ENCODE measurements at places on chromosomes 5 and 9.
A peak's percentile ranks its signal among the peaks of the same experiment; 100 is the strongest.

- peak; percentile 49 for DNase-seq
These were observed 336.7 kb downstream of the CCDC171 start for GRCh38 chr9:15889555-15889954.

- DNase-seq, result no peak
These were observed 114.2 kb upstream of the ADAMTS16 start for GRCh38 chr5:5025774-5026408.

- DNase-seq, result no peak
These were observed 24.7 kb downstream of the KLF9 start for GRCh38 chr9:70389621-70390266.

DNA sequence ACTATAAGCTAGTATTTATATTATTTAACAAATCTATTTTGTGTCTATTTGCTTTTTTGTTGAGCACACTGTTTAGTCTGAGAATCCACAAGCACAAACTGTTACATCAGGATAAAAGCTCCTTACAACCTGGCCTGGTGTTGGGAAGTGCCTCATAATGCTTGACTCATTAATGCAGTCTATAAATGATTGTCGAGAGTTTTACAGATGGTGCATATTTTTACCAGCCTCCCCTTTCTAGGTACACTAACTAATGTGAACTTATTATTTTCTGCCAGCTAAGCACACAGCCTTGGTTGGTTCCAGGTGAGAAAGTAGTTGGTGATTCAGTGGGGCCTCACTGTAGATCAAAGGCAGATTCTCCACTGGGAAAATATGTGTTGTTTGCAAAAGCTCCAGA lies 151.0 kb upstream of the ADAMTS16 start:
- DNase-seq, result no peak

DNA sequence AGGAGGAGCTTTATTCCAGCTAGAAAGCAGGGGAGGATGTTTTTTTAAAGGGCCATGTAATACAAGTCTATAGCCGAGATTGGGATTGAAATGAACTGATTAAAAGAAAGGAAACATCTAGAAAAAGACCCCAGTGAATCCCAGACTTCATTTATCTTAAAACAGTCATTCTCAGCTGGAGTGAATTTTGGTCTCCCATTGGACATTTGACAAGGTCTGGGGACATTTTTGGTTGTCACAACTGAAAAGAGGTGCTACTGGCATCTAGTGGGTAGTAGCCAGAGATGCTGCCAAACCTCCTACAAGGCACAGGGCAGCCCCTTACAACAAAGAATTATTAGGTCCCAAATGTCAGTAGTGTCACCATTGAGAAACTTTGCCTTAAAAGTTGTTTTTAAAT lies 16.3 kb upstream of the SPINK4 start:
- DNase-seq, result no peak

DNA sequence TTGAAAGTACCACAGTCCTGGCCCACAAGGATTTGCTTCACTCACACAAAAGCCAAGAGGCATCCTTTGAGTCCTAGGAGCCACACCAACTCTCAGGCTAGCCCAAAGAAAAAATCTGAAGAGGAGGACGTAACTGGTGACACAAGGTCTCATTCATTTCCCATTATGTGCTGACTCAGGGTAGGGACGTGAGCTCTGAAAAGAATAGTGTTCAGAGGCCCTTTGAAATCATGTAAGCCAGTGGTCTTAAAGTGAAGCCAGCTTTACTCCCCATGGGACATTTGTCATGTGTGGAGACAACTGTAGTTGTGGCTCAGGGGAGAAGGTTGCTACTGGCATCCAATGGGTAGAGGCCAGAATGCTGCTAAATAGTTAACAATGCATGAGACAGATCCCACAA lies 332.4 kb downstream of the KCTD16 start:
- no peak for DNase-seq

DNA sequence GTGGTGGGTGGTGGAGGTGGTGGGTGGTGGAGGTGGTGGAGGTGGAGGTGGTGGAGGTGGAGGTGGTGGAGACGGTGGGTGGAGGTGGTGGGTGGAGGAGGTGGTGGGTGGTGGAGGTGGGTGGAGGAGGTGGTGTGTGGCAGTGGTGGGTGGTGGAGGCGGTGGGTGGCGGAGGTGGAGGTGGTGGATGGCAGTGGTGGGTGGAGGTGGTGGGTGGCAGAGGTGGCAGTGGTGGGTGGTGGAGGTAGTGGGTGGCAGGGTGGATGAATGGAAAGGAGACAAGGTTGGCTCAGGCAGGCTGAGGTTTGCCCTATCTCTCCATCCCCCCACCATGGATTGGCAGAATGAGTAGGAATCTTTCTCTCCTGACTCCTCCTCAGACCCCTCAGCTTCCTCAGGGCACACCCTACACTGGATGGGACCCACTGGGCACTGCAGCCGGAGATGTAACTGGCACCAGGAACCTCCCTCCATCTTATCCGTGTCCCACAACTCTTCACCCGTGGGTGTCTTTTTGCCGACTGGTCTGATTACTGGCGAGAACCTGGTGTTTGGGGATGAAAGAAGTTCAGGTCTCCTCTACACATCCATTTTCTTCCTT lies 166.3 kb downstream of the C9orf50 start:
- DNase-seq, result no peak

DNA sequence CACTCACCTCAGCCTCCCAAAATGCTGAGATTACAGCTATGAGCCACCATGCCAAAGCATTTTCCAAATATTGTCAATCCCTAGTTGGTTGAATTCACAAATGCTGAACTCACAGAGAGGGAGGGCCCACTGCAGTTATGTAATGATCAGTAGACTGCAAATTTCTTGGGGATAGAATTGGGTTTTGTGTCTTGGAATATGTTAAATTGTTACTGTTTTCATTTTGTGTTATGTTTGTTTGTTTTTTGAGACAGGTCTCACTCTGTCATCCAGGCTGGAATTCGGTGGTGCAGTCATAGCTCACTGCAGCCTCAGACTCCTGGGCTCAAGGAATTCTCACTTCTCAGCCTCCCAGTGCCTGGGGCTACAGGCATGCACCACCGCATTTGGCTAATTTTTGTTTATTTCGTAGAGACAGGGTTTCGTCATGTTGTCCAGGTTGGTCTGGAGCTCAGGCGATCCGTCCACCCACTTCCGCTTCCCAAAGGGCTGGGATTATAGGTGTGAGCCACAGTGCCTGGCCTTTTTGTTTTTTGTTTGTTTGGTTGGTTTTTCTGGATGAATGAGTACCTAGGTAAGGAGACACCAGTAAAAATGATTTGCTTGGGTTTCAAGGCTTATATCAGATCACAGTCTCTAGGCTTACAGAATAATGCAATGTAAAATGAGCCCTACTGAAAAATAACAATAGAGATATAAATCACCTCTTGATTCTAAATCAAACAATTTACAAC lies 31.5 kb upstream of the LMNB1 start:
- DNase-seq, result no peak

- DNase-seq, result no peak
These were observed 2.5 kb downstream of the STOM start for GRCh38 chr9:121367306-121368137.

- DNase-seq, result no peak
These were observed 93.1 kb downstream of the NXNL2 start for GRCh38 chr9:88628114-88628513.

DNA sequence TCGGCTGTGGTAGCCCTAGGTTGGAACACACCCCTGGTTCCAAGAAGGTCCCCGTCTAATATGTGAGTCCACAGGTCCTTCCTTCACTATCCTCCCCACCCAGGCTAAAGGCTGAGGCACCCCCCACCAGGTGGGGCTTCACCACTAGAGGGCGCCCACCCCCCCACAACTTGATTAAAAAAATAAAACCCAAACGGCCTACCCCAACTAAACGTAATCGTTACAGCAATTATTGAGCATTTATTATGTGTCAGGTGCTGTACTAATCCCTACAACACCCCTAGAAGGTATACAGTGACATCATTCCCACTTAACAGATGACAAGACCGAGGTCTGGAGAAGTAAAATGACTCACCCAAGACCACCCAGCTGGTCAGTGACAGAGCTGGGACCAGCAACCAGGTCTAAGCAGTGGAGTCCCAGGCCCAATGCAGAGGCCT lies 65.0 kb downstream of the FGF18 start:
- no peak for DNase-seq

DNA sequence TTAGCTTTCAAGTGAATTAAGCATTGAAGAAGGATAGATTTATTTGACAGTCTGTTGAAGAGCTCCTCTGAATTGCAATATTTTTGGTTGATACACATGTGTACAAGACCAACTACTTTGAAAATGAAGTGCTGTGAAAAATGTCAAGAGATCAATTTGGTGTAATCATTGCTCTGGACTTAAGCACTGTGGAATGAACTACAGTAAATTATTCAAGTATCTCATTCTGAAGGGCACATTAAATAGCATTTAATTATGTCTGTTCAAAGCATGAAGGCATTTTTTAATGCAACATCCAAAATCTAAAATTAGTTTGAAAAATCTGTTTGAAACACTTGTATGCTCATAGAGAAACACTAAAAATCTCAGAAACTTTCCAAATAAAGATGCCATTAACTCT lies 107.5 kb downstream of the CDH18 start:
- DNase-seq, result no peak

GRCh38 chr9:27672718-27673117 lies 99.4 kb upstream of the C9orf72 start:
- no peak for DNase-seq

DNA sequence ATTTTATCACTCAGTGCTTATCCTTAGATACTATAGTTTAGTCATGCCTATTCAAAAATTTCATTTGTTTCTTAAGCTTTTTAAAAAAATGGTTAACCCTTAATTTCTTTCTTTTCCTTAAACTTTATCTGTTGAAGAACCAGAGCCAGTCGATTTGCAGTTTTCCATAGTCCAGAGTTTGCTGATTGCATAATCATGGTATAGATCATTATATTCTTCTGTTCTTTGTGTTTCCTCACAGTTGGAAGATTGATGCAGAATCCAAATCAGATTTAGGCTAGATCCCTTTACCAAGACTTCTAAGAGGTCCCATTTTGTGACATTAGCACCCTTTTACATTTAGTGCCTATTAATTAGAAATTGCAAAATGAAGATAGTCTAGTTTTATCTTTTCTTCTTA lies 18.0 kb downstream of the TMEM38B start:
- DNase-seq, result no peak

DNA sequence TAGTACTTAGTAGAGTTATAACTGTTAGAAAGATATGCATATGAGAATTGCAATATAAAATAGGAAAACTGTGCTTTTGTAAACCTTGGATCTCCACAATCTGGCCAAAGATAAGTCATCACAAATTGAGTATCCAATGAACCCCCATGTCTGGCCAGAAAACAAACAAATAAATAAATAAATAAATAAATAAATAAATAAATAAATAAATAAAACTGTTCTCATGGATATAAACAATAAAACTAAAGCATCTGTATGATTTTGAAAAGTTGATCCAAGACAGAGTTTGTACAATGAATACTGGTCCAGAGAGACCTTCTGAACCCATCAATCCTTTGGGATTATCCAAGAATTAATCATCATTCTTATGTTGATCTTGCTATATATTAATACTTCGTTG lies 367.6 kb upstream of the CDH9 start:
- DNase-seq, result no peak

DNA sequence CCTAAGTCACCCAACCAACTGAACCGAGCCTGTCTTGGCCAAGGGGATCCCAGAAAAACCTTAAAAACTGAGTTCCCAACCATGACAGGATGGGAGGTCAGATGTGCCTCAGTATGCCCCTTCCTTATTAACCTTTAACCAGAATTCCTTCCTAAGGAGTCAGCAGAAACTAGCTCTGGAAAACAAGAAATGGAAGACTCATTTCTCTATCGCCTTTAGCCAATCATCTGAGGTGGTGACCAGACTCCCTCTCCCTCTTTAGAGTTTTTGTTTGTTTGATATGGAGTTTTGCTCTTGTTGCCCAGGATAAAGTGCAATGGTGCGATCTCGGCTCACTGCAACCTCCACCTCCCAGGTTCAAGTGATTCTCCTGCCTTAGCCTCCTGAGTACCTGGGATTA lies 37.5 kb downstream of the SLC28A3 start:
- DNase-seq, result no peak

GRCh38 chr9:124855944-124856765 lies 2.9 kb downstream of the WDR38 start:
- no peak for DNase-seq

DNA sequence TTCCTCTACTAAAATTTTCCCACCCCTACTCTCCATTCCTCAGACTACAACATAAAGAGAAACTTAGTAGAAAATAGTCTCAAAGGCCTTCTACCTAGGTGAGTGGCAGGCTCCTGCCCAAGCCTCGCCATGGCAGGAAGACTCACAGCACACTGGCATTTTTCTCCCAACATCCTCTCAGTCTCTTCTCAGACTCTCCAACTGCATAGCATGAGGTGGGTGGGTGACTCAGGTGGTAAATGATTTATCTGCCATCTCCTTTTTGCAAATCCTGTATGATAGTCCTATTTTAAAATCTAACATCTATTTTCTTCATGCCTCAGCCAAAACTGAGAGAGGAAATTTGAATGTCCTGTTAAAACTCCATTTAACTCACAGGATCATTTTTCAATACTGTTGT lies 33.5 kb upstream of the GRIA1 start:
- no peak for DNase-seq

DNA sequence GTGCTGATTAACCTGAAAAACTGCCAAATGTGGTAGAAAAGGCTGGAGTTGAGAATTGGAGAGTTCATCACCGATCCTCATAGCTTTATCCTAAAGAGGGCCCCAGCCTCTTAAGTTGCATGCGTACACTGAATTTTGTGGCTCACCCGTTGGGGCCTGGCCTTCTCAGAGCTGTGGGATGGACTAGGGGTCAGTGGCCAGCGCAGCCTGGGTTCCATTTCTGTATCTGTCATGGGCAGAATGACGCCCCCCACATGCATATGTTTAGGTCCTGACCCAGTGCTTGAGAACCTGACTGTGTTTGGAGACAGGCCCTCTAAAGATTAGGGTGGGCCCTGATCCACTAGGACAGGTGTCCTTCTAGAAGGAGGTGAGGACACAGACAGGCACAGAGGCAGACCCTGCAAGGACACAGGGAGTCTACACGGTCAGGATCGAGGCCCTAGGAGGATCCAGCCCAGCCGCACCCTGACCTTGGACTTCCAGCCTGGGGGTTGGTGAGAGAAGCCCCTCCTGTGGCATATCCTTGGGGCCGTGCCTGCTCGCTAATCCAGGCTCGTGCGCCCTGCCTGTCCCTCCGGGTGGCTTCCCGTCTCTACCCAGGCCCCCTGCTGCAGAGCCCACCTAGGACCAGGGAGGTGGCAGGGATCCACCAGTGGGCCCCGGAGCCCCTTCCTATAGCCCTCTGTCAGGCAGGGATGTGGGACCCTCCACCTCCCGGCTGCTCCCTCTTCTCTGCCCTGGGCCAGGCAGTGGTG lies 32.2 kb downstream of the NDUFS6 start:
- DNase-seq, result no peak

GRCh38 chr5:135615581-135616260 lies 36.9 kb upstream of the CXCL14 start:
- no peak for DNase-seq

GRCh38 chr5:78843436-78843835 lies 141.7 kb downstream of the ARSB start:
- no peak for DNase-seq

DNA sequence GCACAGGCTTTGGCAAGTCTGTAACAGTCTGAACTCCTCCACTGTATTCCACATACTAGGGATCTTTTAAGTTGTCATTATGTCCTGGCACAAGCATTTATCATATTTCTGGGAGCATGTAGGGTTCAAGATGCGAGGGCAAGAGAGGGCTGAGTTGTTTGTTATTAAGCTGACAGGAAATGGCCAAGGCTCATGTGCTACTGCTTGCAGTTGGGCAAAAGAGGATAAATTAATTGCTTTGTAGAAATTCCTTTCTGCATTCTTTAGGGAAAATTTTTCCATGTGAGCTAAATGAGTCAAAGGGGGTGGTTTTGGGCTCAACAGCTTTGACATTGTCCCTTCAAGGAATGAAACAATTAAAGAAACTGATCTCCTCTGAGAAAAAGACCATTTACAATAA lies 35.4 kb downstream of the DOCK8 start:
- DNase-seq, result no peak

- no peak for DNase-seq
These were observed 234.8 kb downstream of the PIK3R1 start for GRCh38 chr5:68450245-68450852.

Data from non-pigmented ciliary epithelial cell (primary cell).